Left forelimb (tissue), 1 donor: ENCODE measurements at places on chromosomes 4 and X.

DNA sequence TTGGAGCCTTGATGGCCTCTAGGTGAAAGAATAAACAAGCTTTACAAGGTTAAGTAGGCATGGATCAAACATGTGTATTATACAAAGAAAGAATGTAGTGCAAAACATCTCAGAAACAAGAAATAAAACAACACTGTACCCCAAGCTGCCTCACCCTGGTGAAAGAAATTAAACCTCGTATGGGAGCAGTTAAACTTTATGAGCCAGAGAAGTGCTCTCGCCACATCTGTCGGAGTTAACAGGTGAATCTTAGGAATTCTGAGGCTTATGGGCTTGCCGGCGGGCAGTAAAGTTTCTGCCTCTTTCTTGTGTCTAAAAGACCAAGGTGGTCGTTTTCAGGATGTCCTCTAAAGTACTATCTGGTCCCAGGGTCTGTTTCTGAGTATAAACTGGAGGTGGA is 34.0 kb upstream of the ARSH start:
- no peak for DNase-seq

DNA sequence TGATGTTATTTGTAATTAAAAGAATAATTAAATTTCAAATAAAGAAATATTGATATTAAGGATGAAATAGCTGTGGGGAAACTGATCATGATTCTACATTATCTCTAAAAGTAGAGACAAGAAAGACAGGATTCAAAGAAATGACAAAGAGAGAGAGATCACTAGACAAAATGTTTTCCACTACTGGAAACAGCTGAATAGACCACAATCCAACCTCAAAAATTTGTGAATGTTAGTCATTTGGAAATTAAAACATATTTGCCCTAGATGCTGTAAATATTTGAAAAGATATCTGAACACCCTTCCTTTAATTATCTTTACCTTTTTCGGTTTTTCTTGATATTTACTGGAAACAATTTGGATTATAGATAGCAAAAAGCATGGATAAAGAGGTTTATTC is 414.9 kb downstream of the CENPC start:
- DNase-seq: no peak

GRCh38 chrX:150162141-150162540 is 201.0 kb upstream of the MAMLD1 start:
- DNase-seq: no peak

DNA sequence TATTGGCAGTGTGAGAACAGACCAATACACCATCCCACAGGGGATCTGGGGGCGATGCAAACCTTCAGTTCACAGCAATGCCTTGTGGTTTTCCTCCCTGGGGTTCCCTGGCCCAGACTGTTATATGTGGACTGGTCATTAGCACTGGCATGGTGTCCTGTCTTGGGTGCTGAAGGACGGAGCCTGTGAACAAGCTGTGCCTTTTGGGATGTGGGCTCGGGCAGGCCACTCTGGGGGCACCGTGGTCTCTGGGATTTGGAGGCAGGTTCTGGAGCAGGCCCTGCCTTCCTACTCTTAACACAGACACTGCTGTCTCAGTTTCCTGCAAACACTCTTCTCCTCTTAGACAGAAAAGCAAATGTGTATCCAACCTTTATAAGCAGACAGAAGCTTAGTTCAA is 93.0 kb upstream of the ADRA2C start:
- DNase-seq: no peak

- DNase-seq: no peak
Measured at GRCh38 chrX:7184816-7185215, 36.9 kb upstream of the PUDP start.

GRCh38 chrX:9912351-9913145 is 54.6 kb upstream of the CLDN34 start:
- DNase-seq: no peak

DNA sequence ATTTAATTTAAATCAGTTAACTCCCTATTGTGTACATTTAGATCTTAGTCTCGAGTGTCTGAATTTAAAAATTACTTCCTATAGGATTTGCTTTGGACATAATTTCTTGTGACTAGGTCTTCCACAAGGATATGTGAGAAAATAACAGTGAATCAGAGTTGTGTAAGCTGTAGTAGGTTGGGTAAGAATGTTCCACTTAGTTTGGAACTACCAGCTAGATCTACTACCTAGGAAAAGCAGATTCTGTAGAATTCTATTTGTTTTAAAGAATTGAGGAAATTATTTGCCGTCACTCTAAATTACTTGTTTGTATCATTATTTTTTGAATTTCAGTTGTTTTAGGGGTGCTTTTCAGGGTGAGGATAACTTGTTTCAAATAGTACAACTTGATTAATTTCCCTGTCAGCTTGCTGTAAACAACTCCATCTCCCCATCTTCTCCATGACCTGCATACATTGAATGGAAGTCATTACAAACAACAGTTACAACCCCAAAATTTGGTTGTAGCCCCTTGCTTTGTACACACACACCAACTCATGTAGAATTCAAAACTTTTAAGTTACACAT is 1.3 kb downstream of the MTHFD2L start:
- no peak for DNase-seq

DNA sequence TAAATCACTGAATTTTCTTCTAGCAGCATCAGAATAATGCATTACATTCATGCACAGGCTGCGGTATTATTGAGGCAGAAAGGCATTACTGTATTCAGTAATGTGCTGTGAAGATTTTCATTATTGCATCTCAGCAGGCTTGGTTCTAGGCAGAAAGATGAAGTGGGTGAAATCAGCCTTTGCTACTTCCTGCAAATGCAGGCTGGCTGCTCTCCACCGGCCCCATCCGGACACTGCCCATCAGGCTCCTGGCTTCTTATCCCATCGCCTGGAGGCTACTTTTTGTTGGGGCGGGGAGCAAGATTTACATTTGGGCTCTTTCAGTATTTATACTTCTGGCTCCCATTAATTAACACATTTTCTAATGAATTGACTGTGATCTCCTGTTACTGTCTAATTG is 117.8 kb downstream of the FRAS1 start:
- DNase-seq: no peak

DNA sequence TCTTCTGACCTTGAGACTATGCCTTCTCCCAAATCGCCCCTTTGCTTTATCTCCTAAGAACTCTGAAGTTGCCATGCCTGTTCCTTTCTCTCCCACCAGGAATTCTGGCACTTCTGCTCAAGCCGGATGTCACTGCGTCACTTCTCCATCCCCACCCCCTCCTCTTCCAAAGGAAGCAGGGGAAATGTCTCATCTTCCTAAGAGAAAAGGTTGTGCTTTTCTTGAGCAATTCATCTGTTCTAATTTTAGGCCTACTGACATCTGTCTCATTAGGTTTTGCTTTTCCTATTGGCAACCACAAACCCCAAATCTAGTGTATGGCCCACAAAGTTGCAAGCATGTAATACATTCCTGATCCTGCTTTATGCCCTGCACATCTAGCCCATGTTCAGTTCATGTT is 163.1 kb upstream of the PLAC1 start:
- DNase-seq: no peak

GRCh38 chr4:6582889-6583490 is 8.0 kb downstream of the MAN2B2 start:
- no peak for DNase-seq

GRCh38 chr4:187171706-187172339 is 448.2 kb upstream of the FAT1 start:
- DNase-seq: no peak

GRCh38 chr4:148016063-148016637 is 284.3 kb downstream of the ARHGAP10 start:
- DNase-seq: no peak

- no peak for DNase-seq
Measured at GRCh38 chrX:63765712-63766111, 19.3 kb downstream of the ARHGEF9 start.

- DNase-seq: no peak
Measured at GRCh38 chr4:159390648-159391047, 287.8 kb downstream of the RAPGEF2 start.

GRCh38 chr4:42088386-42088785 is 64.1 kb downstream of the BEND4 start:
- DNase-seq: no peak

DNA sequence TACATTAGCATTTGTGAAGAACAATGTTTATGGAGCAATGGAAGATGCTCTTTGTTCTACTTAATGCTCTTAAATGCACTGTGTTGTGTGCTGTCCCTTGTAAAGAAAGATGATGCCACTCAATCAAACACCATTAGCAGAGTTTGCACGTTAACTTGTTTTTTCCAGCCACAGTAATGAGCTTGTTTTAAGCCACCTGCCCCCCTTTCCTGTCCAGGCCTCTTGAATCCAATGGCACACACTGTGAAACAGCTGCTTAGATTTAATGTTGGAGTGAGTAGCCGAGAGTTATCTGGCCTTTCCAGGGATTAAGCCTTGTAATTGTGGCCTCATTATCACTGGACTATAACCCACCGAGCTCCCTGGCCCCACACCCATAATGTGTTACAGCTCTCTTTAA is 86.0 kb downstream of the PAK3 start:
- no peak for DNase-seq

GRCh38 chr4:83178029-83178428 is 63.5 kb upstream of the PLAC8 start:
- no peak for DNase-seq

GRCh38 chr4:33072298-33073089 is 2352.3 kb downstream of the PCDH7 start:
- no peak for DNase-seq

DNA sequence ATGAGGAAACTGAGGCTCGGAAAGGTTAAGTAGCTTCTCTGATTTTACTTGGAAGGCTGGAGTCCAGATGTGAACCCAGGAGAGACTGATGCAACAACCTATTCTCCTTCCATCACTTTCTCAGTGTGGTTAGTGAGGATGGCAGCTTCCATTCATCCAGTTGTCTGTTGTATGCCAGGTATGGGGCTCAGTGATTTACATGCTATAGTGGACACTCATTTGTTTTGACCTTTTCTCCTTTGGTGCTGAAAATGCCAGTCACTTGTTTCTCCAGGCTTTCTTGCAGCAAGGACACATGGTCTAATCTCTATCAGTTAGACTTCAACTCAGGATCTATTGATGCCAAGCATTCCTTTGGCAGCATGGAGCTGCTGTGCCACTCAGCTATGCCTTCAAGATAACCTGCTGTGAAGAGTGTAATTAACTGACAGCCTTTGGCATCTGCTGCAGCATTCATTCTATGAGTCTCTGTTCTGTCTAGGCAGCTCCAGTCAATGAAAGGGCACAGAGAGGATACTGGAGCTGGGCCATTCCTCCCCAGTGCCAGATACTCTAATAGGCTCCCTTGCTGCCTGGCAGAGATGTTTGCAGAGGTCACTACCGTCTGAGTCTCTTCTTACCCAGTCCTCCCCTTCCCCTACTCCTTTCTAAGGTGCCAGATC is 11.0 kb upstream of the CWH43 start:
- no peak for DNase-seq

- DNase-seq: no peak
Measured at GRCh38 chrX:9595174-9595573, 130.3 kb downstream of the TBL1X start.

DNA sequence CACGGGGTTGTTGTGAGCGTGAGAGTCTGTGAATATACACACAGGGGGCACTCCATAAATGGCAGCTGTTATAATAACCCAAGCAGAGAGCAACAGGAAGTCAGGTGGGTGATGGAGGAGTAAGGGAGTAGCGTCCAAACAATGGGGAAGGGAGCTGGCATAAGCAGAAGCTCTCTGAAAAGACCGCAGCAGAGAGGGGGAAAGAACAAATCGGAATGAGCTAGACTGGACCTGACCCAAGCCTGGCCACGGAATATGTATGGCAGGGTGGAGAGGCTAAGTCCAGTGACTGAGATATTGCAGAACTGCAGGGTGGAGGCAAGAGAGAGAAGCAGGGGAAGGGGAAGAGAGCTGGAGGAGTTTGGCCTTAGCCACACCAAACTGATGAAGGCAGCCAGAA is 6.5 kb upstream of the GJB1 start:
- no peak for DNase-seq

DNA sequence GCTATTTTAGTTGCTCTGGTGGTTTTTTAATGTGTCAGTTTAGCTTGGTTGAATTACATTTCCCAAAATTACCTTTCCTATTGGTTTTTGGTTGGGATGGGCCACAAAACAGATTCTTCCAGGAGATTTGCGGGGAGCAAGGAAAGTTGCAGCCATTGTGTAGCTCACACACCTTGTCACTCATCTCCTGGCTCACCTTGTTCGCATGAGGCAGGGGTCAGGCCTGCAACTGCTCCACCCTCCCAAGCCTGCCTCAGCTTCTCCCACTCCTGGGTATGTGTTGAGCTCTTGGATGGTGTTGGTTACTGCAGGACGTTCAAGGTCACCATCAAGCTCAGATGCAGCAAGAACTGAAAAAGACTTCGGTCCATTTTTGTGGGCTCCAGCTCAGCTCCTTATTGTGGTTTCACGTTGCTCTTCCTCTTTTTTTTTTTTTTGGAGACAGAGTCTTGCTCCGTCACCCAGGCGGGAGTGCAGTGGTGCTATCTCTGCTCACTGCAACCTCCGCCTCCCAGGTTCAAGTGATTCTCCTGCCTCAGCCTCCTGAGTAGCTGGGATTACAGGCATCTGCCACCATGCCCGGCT is 95.6 kb upstream of the METTL14 start:
- DNase-seq: no peak

DNA sequence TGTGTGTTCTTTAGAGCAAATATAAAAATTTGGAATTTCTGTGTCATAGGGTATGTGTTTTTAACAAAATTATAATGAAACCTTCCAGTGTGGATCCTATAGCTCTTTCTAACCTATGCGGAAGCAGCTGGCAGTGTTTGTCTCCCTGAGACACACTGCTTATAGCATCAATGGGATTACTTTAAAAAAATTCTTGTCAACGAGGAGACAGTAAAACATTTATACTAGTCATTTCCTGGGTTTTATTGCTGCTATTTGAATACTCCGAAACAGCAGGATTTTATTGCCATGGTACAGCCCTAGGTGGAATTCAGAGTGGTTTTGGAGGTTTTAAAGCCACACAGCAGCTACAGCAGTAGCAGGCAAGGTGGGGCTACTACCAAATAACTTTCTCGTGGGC is 145.1 kb upstream of the IL1RAPL2 start:
- no peak for DNase-seq

GRCh38 chrX:95974890-95975289 is 709.8 kb upstream of the DIAPH2 start:
- no peak for DNase-seq

GRCh38 chr4:85784348-85784747 is 309.4 kb downstream of the ARHGAP24 start:
- no peak for DNase-seq

DNA sequence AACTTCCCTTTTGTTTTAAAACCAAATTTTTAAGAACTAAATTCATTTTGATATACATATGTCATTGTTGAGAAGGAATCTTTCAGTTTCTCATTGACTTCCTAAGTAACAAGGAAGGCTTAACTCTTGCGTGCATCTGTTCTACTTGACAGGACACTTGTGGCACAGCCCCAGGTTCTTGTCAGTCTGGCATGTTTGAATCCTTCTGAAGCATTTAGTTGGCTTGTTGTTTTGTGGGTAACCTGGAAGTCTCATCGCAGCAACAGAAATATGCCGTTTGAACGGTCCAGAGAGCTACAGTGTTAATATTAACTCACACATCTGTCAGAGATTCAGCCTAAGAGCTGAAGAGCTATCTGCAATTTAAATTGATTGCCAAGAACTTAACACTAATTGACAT is 76.0 kb downstream of the GLRA3 start:
- no peak for DNase-seq
